T-helper 17 cell (primary cell): ENCODE measurements at places on chromosomes 11 and 22. TPM values are rescaled to one million over a fixed set of nuclear protein-coding genes. Genes with fewer than 3 reads are reported as not detected.

DNA sequence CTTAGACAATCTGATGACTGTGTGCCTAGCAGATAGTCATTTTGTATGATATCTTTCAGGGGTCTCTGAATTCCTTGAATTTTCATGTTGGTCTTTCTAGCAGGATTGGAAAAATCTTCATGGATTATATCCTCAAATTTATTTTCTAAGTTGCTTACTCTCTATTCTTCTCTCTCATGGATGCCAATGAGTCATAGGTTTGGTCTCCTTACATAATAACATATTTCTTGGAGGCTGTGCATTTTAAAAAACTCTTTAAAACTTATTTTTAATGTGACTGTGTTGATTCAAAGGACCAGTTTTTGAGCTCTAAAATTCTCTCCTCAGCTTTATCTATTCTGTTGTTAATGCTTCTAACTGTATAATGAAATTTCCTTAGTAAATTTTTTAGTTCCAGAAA is 198.7 kb downstream of the AASDHPPT start:
- no peaks in the 10 kb centered on the region for H3K36me3 ChIP-seq
- H3K4me3 ChIP-seq: no peak overlapping the region
- H3K4me1 ChIP-seq: no peaks in the 10 kb centered on the region
- H3K27me3 ChIP-seq: no peaks in the 10 kb centered on the region
- no peak for DNase-seq
- no peak overlapping the region for H3K27ac ChIP-seq

GRCh38 chr11:20457934-20458680 is 70.6 kb downstream of the PRMT3 start:
- peaks cover 8% of the 10 kb centered on the region for H3K36me3 ChIP-seq
- peaks cover 12% of the 10 kb centered on the region for H3K4me1 ChIP-seq
- H3K27ac ChIP-seq: no peak overlapping the region
- DNase-seq: no peak
- H3K4me3 ChIP-seq: no peak overlapping the region

RHOG gene
- total RNA-seq: 123 TPM

DNA sequence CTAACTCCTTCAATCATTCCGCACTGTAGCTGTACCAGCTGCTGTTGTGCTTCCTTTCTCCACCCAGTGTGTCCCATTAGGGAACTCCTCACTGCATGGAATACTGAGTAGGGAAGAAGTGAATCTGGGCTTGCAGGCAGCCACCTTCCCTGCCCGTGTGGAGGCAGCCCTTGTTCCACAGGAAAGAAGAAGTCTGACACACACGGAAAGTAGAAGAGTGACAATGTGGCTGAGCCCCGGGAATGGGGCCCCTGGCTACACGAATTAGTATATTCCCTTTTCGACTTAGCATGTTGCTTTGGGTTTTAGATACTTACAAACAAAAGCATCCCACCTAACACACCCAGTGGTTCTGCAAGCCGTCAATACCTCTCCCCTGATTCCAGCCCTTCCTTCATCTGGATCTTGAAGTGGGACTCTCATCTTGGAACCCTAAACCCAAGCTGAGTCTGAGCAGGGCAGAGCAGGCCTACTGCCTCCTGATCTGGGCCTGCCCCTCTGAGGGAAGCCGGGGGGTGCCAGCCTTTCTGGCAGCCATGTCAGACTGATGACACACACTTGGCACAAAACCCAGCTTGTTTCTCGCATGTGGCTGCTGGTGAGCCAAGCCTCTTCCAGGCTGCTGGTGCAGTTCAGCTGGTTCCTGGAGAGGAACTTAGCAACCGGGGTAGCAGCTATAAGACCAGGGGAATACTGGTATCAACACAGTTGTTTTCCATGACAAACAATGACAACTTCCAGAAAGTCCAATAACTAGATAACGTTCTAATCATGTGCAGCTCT is 71.6 kb downstream of the C11orf58 start:
- DNase-seq: no peak
- H3K4me1 ChIP-seq: peaks cover 19% of the 10 kb centered on the region
- H3K4me3 ChIP-seq: no peak overlapping the region
- no peaks in the 10 kb centered on the region for H3K27me3 ChIP-seq
- peak overlapping the region; percentile 56 for H3K27ac ChIP-seq

ABCC8 gene
- total RNA-seq: not detected

DNA sequence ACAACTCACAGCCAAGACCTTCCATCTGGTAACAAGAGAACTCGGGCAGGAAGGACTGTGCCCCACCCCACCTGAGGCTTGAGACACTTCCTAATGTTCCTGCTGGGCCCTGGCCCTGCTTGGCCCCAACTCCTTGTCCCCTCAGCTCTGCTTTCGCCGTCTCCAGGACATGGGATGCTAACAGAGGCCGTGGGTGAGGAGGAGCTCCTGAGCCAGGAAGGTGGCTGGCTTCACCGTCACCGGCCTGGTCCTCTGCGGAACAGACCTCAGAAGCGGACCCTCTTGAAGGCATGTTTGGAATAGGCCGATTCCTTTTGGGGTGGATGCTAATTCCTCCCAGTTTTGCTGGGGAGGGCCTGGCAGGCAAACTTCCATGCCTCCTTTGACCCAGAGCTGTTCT is 154.3 kb downstream of the CACNA1I start:
- no peak overlapping the region for H3K4me3 ChIP-seq
- H3K4me1 ChIP-seq: peaks cover 7% of the 10 kb centered on the region
- no peak overlapping the region for H3K27ac ChIP-seq
- DNase-seq: no peak
- H3K27me3 ChIP-seq: no peaks in the 10 kb centered on the region
- H3K36me3 ChIP-seq: no peaks in the 10 kb centered on the region
